ENCODE measurements at places on chromosomes 6 and 20. TPM values are rescaled to one million over a fixed set of nuclear protein-coding genes. Genes with fewer than 3 reads are reported as not detected.

SEMG1 gene
- not detected for polyA plus RNA-seq

DNA sequence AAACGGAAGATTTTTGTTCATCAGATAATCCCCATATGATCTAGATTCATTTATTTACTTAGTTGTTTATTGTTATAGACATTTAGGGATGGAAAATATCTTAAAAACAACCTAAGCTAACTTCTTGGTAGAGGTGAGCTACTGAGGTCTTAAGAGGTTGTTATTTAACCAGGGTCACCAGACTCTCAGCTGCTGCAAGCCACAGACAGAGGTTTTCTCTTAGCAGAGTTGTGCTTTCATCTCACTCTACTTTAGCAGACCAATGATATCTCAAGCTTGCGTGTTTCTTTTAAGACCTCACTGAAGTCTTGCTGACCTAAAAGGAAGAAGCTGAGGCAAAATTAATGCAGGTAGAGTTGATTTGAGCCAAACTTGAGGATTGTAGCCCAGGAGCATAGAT, 43.6 kb downstream of the NCOA7 start:
- DNase-seq: no peak

- DNase-seq: no peak
Measured at GRCh38 chr6:105642708-105643107, 239.8 kb upstream of the PREP start.

DNA sequence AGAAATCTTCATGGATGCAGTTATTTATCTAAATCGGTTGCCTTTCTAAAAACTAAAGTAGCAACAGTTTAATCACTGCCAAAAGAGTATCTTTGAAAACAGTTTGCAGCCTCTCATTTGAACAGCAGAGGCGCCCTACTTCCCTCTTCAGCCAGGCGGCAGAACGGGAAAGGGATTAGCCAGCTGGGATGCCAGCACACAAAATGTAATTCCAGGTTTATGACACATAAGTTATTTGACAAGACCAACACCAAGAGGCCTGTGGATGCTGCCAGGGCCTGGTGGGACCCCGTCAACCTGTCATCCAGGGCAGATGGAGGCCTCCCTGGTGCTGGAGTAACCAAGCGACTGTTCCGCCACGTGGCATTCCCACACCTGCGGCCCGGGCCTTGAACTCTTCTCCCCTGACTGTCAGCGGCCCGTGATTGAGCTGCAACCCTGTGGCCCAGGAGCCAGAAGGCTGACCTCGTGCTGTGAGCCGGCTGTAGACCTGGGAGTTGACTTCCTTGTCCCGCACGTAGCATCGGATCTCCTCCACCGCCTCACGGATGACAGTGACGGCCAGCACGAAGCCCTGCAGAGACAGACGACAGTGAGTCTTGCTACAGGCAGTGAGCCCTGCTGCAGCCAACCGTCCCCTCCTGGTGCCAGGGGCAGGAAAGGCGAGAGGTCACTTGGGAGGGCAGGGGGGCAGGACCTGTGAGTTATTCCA, 55.5 kb downstream of the ATP9A start:
- DNase-seq: no peak

GRCh38 chr20:49893242-49894072, 21.9 kb downstream of the SPATA2 start:
- DNase-seq: no peak

DNA sequence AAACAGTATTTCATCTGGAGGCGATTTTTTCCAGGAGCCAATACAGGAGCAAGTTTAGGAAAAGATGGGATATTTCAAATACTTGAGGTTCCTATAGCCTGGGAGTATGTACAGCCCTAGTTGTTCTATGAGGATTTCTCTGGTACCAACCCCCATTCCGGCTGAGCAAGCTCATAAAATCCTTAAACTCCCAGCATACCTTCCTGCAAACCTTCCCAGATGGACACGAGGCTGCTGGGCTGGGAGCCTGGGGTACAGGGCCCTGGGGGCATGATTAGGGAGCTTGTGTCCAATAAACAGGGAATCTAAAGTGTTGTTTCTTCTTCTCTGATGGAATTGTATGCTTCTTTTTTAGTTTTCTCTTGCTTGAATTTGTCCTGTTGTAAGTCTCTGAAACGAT, 1.5 kb downstream of the PRRC2A start:
- DNase-seq: no peak

DNA sequence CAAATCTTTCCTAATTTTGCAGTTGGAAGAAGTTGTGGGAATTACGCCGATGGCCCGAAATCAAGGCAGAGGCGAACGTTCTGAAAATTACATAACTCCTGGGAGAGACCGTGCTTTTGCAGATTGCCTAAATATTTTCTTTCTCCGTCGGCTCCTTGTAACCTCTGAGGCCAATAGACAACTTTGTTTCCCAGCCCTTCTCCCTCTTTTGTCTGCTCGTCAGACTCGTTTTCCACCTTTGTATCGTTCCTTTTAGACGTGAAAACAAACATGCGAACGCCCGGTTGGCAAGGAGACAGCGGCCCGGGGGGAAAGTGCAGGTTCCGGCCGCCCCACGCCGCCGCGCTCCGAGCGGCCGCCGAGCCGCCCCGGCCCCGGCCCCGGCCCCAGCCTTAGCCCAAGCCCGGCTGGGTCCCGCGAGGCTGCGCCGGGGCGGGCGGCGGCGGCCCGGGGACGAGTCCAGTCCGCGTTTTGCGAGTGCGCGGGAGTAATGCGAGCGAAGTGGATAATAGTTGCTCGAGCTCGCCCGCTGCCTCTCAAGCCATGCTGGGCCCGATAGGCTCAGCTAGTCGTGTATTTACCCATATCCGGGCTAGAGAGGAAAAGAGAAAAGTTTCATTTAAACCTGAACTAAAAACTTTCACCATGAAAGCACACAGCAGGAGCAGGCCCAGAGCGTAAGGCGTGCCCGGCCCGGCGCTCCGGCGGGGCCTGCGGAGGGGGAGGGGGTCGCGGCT, at the start of gene ARID1B:
Gene ARID1B, plus strand, starts transcription at position 539 of the 737 bp plus-strand sequence. CDS start 303 bp downstream, outside the sequence.
- DNase-seq: peak; percentile 87

DNA sequence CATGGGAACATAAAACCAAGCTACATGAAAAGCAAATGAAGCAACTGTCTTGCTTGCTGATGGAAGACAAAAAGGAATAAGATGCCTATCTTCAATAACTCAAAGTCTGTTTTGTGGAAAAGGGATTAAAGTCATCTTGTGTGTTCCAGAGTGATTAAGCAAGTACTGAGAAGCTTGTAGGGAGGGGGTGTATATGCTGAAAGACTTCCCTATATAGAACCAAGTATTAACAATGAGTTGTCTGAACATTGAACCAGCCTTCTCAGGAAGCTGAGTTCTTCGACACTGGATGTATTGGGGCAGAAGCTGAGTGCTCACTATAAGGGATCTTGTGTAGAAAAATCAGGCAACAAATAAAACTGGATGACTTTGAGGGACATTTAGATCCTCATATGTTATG, 451.8 kb downstream of the CD83 start:
- no peak for DNase-seq

All from heart left ventricle (tissue), 16 donors.